ENCODE measurements at places on chromosomes 11 and 22.

- DNase-seq = no peak
Measured at GRCh38 chr11:117851852-117852251, 24.6 kb downstream of the FXYD6 start.

- DNase-seq = no peak
Measured at GRCh38 chr11:1656061-1656441, 26.5 kb downstream of the KRTAP5-5 start.

DNA sequence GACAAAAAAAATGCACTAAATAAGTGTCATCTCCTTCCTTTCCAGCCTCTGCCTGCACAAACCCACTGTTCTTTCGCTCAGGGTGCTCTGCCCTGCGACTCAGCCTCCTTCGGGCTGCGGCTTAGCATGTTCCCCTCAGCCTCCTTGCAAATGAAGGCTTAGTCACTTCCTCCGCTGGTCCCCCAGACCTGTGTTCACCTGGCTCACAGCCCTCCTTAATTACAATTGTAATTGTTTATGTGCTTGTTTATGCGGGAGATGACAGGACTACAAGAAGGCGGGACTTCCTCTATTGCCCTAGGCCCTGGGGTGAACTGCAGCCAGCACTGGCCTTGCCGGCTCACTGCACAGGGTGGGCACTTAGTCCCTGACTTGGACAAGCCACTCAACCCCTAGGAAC, 303.6 kb downstream of the KIRREL3 start:
- no peak for DNase-seq

DNA sequence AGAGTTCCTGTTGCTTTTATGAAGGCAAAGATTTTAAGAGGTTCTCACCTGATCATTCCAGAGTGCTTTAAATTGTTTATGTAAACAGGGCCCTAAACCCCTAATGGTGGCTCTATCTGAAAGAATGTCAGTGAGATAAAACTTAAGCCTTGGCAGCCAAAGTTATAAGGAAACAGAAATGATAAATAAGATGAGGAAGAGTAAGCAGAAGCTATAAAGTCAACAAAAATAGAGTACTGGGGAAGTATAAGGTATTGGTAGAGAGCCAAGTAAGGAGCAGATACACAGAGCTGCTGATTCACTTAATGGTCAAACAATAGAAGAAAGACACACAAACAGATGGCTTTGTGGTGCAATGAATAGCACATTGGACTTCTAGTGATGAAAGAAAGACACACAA, 37.9 kb downstream of the TMPRSS5 start:
- DNase-seq = no peak

DNA sequence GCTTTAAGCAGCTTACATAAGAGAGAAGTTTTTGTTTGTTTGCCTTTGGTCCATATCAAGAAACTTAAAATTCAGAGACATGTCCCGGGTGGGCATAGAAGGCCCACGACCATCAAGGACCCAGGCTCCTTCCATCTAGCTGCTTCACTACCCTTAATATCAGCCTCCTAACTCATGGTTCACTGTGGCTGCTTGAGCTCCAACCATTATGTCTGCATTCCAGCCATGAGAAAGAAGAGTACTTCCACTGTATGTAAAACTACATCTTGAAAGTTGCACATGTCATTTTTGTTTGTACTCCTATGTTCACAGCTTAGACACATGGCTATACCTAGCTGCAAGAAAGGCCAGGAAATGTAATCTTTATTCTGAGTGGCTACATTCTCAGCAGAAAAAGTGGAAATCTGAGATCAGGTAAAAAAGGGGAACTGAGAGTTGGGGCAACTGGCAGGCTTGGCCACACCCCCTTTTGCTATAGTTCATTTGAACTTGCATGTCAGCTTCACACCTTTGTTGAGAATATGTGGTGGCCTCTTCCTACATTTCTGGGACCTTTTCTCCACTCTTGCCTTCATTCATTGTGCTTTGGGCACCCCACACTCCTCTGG, 81.3 kb upstream of the TP53I11 start:
- DNase-seq = no peak

GRCh38 chr22:29266564-29267461, 968 bp downstream of the RHBDD3 start:
- peak; percentile 48 for DNase-seq

GRCh38 chr11:131079036-131079435, 162.8 kb upstream of the SNX19 start:
- no peak for DNase-seq

DNA sequence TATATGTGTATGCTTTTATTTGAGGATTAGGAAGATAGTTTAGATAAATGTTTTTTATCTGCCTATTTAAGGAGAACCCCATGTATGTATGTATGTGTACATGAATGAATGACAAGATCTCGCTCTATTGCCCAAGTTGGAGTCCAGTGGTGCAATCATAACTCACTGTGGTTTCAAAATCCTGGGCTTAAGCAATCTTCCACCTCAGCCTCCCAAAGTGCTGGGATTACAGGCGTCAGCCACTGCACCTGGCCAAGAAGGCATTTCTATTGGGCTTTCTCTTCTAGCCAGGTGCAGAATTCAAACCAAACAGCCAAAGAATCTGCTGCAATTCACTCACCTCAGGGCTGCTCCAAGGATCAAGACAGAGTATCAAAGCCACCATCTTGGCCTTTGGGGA, 25.5 kb upstream of the DGKZ start:
- no peak for DNase-seq

DNA sequence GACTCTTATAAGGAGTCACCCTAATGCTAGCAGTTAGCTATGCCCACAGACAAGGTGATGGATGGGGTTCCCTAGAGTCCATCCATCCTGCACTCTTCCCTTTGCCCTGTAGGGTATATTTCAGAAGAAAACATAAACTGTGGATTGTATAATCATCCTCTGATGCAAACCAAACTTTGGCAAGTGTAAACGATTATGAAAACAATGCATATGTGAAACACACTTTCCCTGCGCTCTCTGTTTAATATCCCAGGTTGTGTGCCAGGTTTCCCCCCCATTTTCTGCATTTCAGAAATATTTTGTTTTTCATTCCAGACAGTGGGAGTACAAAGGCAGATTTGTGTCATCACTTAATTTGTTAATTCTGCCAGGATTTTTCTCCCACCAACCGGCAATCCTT, 110.0 kb downstream of the LDLRAD3 start:
- no peak for DNase-seq

DNA sequence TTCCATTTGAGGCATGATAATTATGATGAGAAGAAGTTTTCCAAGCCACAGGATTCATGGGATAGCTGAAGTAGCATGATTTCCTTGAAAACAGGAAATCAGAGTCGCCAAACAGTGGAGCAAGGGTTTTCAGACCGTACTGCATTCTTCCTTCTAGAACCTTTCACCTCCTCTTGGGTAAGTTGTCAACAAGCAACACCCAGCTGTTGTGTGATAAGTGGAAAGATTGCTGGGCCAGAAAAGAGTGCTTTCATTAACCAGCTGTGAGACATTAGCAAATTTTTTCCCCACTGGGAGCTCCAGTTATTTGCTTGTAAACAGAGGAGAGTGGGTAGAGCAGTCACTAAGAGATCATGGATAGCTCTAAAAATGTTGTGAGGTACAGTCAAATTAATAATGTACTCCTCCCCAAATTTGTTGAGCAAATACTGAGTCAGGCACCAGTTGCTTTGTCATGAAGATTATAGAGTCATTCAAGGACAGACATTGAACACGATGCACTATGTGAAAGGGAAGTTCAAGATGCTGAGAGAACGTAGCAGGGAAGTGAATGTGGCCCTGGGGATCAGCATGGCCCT, 11.7 kb upstream of the MPEG1 start:
- DNase-seq = peak; percentile 15

DNA sequence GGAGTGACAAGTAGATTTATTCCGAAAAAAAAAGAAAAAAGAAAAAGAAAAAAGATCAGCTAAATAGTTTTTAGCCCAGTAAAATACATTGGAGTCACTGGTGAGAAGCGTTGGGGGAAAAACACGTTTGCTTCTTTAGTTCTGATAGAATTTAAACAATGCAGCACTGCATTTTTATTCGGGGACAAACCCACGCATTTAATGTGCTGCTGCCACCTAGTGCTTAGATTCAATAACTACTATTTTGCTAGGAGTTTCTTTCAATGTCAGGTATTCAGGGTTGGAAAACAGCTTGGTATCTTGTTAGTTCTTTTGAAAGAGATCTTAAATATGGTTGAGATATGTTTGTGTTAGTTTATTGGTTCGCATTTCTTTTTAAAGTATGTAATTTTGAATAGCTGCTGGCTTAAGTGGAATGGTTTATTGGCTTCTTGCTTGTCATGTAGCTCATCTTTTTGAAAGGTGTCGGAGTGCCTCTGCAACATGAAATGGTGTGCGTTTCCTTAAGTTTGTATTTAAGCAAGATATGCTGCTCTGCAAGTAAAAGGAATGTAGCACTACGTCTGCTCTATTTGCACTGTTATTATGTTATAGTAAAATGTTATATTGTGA, 41.9 kb downstream of the SVIP start:
- peak; percentile 61 for DNase-seq

- no peak for DNase-seq
Measured at GRCh38 chr11:78752494-78752893, 177.8 kb upstream of the NARS2 start.

GRCh38 chr22:46143491-46144147, 6.7 kb upstream of the PPARA start:
- no peak for DNase-seq

GRCh38 chr11:68842427-68843051, 823 bp upstream of the CPT1A start:
- no peak for DNase-seq

- DNase-seq = peak; percentile 50
Measured at GRCh38 chr11:107457205-107457557, 444 bp downstream of the CWF19L2 start.

DNA sequence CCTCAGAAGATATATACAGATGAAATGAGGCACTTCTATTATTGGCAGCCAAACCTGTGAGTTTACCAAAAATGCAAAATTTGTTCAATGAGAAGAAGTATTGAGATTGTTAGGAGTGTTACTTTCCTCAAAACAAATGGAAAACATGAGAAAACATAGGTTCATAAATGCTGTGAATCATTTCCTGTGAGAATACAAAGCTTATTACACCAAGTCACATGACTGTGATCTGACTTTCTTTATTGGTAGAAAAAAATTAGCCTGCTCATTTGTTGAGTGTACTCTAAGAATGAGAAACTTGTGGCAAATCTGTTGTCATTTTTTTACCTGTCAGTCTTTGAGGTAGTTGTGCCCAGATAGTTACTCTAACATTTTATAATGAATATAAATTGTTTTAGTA, 215.1 kb downstream of the TMEM135 start:
- peak; percentile 75 for DNase-seq

Data from RKO (cell line).